ENCODE measurements at places on chromosomes 2 and 18.

- DNase-seq, result no peak
Measured at GRCh38 chr2:205722283-205722918, 40.1 kb downstream of the NRP2 start.

GRCh38 chr18:76259711-76260110 lies 235.3 kb downstream of the ZNF516 start:
- DNase-seq, result no peak

GRCh38 chr18:8615397-8616027 lies 6.3 kb downstream of the RAB12 start:
- no peak for DNase-seq

- DNase-seq, result peak; percentile 75
Measured at GRCh38 chr2:7044253-7045250, 127.3 kb downstream of the RNF144A start.

DNA sequence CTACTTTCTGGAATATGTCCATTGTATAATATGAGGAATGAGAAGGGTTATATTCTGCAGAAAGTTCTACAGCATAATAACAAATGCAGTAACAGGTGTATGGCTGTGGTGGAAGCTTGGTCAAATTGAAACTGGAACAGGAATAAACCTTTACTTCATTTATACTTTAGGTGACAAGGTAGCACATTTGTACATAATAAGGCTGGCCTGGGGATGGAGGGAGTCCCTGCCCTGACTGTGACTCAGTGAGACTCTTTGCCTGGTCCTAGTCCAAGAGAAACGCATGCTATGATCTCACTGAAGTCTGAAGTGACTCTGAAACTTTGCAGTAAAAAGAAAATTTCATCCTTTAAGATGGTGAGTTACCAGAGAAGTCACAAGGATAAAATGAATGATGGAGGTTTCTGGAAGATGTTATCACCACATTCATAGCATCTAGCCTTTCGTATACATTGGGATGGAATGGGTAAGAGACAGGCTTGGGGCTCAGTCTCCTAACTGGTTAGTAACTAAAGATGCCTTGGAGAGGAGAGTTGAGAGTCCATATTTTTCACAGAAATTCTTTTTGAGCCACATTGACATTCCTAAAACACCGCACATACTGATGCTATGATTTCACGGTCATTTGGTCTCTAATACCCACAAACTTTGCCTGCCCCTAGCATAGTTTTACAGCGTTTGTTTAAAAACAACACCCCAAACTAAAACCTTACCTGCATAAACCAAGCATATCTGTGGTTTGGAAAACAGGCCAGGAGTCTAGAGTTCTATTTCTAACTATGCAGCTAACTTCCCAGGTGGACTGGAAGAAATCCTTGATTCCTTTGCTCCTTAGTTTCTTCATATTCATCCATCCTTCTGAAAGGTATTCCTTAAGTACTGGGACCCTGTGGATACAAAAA lies 42.4 kb upstream of the NABP1 start:
- no peak for DNase-seq

- no peak for DNase-seq
Measured at GRCh38 chr18:44747157-44747556, 66.5 kb downstream of the SETBP1 start.

- DNase-seq, result no peak
Measured at GRCh38 chr2:69563021-69563420, 80.5 kb downstream of the AAK1 start.

DNA sequence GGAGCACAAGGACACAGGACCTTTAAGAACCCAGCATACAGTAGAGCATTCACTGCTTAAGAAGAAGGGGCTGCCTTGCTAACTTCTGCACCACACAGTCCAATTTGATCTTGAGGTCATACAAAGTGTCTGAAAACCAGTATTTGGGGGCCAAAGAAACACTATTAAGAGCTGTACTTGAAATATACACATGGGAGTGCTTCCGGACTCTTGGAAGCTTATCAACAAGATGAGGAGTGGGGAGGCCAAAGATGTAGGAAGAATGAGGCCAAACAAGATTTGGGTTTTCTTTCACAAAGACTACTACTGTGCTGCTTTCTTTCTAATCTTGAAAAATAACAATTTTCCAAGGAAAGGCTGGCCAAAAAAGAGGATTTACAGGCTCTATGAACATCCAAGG lies 24.8 kb upstream of the MALL start:
- no peak for DNase-seq

GRCh38 chr18:75207310-75208154 lies 1.4 kb downstream of the PTGR3 start:
- DNase-seq, result peak; percentile 4

DNA sequence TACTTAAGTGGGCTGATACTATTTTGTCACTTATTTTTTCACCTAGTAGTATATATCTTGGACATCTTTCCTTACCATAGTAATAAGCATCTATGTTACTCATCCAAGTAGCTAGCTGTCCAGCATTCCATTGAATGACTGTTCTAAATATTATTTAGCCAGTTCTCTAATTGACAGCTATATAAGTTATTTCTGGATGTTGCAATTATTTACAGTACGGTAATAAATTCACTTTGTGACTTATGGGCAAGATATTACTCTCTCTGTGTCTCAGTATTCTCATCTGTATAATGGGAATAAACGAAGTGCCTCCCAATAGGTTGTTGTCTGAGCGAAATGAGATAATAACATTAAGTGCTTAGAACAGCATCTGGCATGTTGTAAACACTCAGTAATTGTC lies 46.6 kb upstream of the AGAP1 start:
- no peak for DNase-seq

- no peak for DNase-seq
Measured at GRCh38 chr18:28313602-28314001, 136.7 kb upstream of the CDH2 start.

GRCh38 chr18:28422577-28422976 lies 245.6 kb upstream of the CDH2 start:
- DNase-seq, result no peak

- no peak for DNase-seq
Measured at GRCh38 chr2:38718601-38719000, 32.6 kb downstream of the SRSF7 start.

DNA sequence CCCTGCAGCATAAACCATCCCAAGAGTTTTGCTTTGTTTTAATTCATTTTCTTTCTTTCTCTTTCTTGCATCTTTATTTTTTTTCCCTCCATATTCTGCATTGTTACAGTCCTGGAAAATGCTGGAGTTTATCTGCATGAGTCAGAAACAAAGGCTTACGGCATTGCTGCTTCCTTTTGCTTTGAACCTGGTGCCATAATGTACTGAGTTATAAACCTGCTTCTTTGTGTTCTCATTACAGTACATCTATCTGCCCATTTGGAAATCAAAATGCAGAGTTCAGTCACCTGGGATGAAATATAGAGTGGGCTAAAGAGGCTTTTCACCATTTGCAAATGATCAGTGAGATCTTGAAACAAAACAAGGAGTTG lies 1009.2 kb upstream of the FANCL start:
- no peak for DNase-seq

GRCh38 chr2:219496825-219497494 lies 1.7 kb upstream of the GMPPA start:
- DNase-seq, result no peak

DNA sequence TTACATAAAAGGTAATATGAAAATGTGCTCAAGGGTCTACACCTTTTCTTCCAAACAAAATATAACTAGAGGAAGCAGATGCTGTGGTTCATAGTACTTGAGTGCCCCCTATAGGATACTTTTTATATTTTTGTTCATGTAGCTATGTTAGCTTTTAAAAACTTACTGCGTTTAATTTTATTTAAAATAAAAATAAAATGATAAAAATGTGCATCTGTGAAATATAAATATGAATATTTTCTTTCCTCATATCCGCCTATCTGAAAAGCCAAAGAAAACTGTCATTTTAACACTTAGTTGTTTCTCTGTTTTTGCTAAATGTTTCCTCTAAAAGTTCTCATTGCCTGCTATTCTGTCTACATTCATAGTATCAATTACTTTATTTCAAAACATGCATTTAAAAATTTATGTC lies 9.6 kb upstream of the LRP1B start:
- DNase-seq, result no peak

GRCh38 chr2:5596868-5597267 lies 95.3 kb upstream of the SOX11 start:
- DNase-seq, result no peak

DNA sequence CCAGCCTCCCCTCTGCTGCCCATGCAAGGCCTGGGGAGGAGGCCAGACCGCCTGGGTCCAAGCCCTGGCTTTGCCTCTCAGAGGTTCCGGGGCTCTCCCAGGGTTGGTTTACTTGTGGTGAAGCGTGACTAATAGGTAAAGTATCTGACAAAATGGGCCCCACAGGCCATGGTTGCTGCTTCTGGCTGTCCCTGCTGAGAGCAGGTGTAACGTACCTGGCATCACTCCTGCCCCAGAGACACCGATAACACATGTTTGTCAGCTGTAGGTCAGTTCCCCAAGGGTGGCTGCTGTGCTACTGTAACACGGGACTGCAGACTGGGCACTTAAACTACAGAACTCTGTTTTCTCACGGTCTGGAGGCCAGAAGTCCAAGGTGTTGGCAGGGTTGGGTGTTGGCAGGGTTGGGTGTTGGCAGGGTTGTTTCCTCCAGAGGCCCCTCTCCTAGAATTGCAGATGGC lies 34.1 kb downstream of the ODC1 start:
- no peak for DNase-seq

GRCh38 chr2:173891315-173892037 lies 73.7 kb downstream of the SP3 start:
- DNase-seq, result no peak

- DNase-seq, result no peak
Measured at GRCh38 chr18:62545098-62545497, 22.3 kb downstream of the ZCCHC2 start.

DNA sequence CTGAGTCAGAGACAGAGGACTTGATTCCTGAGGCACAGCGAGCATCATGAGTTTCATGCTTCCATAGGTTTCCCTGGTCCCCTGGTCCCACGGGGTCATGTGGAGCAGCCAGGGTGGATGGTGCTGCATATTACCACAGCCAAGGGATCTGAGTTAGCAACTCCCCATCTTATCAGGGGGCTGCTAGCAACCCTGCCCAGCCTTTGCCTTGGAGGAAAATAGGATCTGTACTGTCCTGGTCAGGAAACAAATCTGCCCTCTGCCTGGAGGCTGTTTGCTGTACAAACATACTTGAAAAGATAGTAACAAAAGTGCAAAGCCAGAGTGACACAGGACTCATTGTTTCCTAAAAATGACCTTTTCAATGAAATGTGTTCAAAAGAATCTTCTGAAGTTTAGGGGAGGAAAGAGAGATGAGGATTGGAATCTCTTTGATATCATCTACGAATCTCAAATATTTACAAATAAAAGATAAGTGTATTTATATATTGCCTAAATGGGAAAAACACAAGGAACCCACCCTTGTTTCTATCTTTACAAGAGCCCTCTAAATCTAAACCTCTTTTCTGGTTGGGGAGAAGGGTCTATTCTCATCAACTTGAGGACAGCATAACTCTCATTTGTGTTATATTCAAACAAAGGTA lies 194.8 kb downstream of the CD226 start:
- no peak for DNase-seq

DNA sequence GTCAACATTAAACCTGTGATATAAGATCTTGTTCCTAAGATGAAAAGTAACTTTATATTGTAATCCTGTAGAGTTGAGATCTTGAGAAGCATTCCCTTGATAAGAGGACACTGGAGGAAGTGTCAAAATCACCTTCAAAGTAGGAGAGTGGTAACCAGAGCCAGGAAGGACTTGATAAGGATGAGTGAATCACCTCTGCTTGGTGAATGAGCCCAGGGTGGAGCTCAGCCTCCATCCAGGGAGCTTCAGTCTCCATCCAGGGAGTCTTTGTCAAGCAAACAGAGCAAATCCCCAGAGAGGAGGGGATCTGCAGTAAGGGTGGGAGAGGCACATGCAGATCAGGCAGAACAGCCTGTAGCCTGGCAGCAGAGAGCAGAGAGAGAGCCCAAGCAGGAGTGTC lies 167.1 kb upstream of the SIX2 start:
- DNase-seq, result no peak

DNA sequence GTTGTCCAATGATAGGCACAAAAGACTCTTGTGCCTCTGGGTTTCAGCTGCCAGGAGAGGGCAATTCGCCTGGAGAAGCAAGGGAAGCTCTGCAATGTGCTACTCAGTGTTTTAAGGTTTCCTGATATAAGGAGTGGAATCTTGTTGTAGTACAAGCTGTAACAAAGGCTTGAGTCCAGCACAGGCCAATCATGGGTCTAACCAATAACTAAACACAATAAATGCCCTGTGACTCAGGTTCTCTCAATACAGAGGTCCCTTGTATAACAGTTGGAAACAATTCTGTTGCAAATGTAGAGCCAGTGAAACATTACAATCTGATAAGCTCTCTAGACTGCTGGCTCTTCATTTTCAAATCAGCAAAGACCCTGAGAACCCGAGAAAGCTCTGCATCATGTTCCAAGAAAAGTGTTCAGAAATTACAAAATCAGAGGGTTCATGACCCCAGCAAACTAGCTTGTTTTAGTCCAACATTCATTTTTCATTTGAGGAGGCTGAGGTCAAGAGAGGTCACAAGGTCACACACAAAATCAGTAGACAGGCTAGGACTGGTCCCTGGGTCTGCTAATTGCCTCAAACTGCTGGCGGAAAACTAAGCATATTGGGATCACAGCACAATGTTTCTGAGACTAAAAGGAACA lies 59.0 kb upstream of the DNMT3A start:
- DNase-seq, result no peak

GRCh38 chr18:7896161-7896560 lies 329.0 kb downstream of the PTPRM start:
- no peak for DNase-seq

DNA sequence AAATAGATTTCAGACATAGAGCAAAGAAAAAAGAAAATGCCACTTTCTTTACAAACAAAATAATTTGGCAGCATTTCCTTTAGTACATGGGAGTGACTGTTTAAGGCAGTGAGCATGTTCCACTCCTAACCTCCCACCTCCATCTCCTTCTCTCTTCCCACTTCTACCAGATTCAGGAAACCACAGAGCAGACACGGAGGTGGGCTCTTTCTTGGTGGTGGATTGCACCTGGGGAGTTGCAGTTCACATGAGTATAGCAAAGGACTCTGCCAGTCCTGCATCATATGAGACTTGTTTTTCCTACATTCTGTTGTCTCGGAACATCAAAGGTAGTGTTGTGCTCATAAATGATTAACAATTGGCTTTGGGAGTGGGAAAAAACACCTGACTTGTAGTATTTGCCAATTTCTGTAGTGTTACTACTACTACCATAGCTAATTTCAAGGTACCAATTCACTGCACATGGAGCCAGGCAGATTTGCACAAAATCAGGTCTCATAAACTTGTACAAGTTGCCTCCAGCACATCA lies 137.2 kb downstream of the SPP2 start:
- no peak for DNase-seq

GRCh38 chr2:172962824-172963223 lies 112.8 kb upstream of the MAP3K20 start:
- no peak for DNase-seq

DNA sequence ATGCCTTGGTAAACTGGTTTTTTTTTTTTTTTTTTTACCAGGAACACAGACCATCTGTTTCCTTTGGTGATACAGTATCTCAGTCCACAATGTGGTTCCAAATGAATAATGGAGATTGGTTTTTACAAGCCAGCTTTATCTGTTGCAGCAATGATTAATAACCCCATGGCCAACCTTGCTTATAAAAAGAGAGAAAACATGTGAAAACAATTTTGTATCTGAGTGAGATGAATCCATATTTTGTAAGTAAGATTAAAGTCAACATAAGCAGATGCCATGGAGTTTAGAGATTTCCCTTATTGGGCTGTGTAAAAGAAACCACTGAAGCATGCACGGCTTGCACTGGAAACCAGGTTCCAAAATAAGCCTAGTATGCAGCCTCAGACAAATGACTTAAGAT lies 108.6 kb upstream of the CNTNAP5 start:
- DNase-seq, result no peak

GRCh38 chr2:142142595-142142994 lies 11.8 kb upstream of the LRP1B start:
- no peak for DNase-seq

Measured in CD4-positive, alpha-beta T cell treated with Interleukin-15 for 4 hours (primary cell).